ENCODE measurements at places on chromosomes 4 and X.

- DNase-seq: no peak
Observed at GRCh38 chrX:70129816-70130215, 3.4 kb upstream of the IGBP1 start.

DNA sequence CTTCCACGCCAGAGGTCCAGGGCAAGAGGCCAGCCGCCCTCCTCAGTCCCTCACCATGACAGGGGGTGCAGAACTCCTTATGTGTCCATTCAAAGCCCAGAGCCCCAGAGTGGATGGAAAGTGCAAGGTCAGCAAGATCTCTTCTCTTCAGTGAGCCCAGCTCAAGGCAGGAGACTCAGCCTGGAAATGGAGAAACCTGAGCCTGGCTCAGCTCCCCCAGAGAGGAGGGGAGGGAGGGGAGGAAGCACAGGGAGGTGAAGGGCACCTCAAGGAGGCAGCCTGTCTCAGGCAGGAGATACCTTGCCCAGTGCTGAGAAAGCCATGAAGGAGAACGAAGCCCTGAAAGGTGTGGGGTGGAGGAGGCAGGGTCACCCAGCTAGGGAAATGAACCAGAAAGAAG lies 121.8 kb upstream of the PJA1 start:
- DNase-seq: no peak

DNA sequence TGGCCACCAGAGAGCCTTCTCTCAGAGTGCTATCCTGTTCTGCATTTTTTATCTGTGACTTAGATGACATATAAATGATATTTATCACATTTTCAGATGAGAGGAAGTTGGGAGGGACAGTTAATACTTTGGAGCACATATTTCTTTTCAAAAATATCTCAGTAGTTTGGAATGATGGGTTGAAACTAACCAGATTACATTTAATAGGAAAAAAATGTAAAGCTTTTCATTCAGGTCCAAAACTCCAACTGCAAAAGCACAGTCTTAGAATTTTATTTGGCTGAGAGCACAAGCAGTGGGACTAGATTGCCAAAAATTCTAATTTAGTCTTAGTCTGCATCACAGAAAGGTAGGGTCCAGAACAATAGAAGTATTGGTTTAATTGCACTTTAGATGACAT lies 248.2 kb upstream of the TEX13A start:
- DNase-seq: no peak

GRCh38 chr4:836750-837301 lies 10.9 kb upstream of the CPLX1 start:
- no peak for DNase-seq

DNA sequence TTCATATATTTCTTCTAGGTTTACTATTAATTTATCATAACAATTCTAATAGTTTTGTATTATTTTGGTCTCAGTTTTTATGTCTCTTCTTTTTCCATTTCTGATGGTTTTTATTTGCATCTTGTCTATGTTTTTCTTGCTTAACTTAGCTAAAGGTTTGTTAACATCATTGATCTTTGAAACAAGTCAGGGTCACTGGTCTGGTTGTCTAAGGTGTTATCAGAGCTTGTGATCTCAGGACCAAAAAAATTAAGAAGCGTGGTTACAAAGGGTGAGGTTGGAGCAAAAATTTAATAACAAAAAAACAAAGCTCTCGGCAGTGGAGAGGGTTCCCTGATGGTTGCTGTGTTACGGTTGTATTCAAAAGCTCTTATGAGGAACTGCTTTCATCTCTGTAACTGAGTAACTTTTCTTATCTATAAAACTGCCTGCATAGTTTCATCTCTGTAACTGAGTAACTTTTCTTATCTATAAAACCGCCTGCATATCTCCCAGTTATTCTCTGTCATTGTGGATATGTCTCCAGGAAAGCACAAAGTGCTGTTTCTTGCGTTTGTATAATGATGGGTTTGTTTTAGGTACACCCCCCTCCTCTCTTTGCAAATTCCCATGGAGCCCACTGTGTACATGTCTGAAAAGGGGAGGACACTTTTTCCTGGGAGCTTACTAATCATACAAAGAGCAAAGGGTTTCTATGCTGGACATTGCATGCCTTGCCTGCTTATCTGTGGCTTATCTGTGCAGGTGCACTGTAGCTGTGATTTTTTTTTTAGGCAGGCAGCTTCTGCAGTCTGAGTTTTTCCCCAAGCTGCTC lies 62.4 kb upstream of the UGT2B15 start:
- DNase-seq: no peak

DNA sequence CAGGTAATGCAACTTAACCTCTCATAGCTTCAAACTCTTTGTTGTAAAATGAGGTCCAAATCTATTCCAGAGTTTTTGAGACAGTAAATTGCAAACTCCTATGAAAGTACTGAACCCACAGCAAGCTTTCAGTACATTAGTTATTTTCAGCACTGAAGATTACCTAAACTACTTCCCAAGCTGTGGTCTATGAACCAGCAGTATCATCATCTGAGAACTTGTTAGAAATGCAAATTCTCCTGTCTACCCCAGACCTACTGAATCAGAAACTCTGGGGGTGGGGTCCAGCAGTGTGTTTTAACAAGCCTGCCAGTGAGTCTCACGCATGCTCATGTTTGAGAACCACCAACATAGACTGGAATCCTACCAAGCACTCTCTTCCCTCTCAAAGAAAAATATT lies 5.7 kb upstream of the CASP6 start:
- DNase-seq: no peak

GRCh38 chr4:159069922-159070321 lies 33.0 kb upstream of the RAPGEF2 start:
- no peak for DNase-seq

DNA sequence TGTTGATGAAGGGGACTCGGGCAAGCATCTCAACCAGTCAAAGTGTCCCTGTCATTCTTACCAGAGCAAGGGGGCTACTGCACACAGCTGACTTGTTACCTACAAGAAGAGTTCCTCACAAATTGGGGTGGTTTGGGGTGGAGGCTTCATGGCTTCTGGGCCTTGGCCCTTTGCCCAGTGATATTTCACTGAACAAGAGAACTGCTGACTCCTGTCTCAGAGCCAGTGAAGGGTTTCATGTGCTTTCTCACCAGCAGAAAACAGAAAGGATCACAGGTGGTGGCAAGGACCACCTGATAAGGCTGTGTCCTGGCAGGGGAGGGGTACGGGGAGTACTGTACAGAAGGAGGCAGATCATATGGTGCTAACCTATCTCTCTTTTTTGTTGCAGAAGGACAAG lies 53.5 kb downstream of the DLG3 start:
- DNase-seq: no peak

DNA sequence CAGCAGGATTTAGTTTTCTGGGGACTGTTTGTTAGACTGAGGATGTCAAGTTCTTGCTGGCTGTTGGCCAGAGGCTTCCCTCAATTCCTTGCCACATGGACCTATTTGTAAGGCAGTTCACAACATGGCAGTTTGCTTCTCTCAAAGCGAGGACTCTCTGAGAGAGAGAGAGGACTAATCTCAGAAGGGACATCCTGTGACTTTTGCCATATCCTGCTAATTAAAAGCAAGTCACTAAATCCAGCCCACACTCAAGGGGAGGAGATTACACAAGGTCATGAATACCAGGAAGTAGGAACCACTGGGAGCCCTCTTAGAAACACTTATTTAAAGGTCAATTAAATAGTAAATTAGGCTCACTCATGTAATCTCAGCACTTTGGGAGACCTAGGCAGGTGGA lies 38.2 kb downstream of the PPP1R2C start:
- DNase-seq: no peak

- DNase-seq: no peak
Observed at GRCh38 chr4:87633243-87633642, 16.8 kb upstream of the DMP1 start.

GRCh38 chrX:47574547-47575301 lies 7.5 kb upstream of the TIMP1 start:
- no peak for DNase-seq

GRCh38 chr4:148986951-148987350 lies 544.7 kb upstream of the NR3C2 start:
- no peak for DNase-seq

- no peak for DNase-seq
Observed at GRCh38 chr4:130468340-130468739, 1372.4 kb downstream of the C4orf33 start.

DNA sequence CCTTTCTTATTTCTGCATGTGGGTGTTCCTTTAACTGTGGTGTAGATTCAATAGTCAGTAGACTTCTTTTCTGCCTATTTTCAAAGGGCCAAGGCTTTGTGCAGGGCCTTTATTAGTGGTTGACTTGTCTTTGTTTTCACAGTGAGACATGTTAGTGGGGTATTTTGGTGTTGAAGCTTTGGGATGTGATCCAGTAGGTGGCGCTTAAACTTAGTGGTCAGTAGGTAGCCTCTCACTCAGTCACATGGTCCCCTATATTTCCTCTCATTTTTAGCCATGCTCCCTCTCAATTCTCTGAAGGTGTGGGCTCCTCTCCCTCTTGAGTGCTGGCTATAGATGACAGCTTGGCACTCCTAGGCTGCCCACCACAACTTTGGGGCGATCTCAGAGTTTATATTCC lies 23.4 kb upstream of the SLC10A7 start:
- no peak for DNase-seq

GRCh38 chr4:15255537-15255936 lies 172.3 kb upstream of the C1QTNF7 start:
- DNase-seq: no peak

GRCh38 chr4:122873146-122873545 lies 46.5 kb downstream of the FGF2 start:
- DNase-seq: no peak

DNA sequence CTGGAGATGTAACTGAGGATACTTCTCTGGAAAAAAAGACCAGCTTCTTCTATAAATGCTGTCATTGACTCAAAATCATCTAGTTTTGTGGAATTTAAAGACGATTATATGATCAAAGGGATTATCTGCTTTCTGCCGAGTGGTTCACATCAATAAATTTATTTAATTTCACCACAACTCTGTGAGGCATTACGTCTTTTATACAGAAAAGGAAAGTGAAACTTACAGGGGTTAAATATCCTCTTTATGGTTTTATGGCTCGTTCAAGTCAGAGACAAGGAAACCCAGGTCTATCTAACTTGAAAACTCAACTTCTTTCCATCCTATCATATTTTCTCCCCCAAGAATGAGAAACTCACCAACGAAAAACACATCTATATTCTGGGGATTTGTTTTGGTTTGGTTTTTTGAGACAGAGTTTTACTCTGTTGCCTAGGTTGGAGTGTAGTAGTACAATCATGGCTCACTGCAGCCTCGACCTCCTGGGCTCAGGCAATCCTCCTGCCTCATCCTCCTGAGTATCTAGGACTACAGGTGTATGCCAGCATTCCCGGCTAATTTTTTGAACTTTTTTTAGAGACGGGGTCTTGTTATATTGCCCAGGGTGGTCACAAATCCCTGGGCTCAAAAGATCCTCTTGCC lies 377.9 kb upstream of the EMCN start:
- DNase-seq: no peak

DNA sequence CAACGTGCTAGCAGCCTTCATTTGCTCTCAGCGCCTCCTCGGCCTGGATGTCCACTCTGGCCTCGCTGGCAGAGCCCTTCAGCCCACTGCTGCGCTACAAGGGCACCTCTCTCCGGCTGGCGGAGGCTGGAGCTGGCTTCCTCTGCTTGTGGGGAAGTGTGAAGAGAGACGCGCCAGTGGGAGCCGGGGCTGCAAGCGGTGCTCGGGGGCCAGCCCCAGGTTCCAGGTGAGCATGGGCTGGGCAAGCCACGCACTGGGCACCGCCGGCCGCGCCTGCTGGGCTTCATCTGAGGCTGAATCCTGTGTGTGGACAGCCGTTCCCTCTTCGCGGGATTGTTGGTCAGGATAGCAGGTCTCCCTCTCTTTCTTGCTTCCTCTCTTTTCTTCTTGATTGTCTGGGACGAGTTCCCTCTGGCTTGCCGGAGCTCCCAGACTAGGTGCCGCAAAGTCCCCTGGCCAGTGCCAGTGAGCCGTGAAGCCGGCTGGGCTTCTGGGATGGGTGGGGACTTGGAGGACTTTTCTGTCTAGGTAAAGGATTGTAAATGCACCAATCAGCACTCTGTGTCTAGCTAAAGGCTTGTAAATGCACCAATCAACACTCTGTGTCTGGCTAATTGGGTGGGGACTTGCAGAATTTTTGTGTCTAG lies 165.0 kb downstream of the HEPH start:
- no peak for DNase-seq

DNA sequence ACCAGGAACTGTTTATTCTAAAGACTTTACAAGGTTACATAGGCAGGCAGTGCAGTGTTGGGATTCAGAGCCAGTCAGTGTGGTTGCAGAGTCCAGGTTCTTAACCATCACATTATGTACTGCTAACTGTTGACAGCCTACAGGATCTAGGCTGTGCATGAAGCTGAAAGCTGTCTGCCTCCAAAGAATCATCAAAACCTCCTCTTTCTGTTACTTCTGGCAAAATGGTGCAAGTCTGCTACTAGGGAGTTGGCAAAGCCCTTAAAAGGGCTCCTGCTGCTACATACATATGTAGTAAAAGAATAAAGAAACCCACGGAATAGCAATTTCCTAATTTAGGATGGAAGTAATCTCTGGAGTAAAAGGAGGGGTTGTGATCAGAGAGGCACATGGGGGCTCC lies 40.4 kb upstream of the CHRDL1 start:
- DNase-seq: no peak
